ENCODE measurements at places on chromosomes 5 and 9.

GRCh38 chr9:134768709-134769351 is 111.8 kb upstream of the FCN2 start:
- DNase-seq = no peak

DNA sequence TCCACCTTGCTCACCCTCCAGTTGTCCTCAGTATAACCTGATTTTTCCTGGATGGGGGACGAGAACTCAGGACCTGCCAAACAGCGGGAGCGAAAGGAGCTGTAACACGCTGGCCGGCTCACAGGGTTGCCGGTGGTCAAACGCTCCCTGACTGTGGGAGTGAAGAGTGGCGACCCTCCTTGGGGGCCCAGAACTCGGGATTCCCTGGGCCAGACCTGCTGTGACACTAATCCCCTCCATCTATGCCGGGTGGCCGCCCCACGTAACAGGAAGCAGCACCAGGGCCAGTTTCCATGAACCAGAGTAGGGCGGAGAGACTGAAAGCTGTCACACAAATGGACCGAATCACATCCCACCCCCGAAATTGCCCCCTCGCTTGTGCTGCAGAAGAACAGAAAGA is 1809.2 kb upstream of the ACO1 start:
- no peak for DNase-seq

DNA sequence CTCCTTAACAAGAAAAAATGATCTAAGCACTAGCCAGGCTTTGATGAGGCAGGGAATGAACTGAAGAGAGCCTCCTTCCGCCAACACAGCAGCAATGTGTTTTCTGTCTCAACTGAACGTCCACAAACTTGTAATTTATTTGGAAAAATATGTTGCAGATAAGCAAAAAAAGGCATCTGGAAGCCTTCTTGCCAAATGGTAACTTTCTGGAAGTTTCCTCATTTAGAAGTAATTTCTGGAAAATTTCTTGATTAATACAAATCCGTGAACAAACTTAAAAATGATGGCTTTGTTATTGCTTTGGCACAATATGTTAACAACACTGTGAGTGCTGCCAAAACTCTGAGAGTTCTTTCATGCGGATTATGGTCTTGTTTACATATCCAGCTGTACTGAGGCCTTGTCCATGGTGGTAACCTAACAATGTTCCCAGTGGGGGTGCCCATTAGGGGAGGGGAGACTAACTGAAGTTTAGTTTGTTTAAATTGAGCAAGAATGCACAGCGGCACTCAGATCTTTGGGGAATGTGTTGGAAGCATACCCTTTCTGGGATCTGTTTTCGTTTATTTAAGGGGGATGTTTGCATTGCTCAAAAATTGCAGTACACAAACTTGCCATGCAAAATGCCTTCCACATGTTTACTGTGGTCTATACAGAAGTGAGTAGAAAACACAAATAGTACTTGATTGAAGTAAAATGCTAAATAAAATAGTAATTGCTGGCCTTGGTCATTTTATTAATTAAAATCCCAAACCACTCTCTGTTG is 334.7 kb downstream of the NR2F1-AS1 start:
- DNase-seq = no peak

DNA sequence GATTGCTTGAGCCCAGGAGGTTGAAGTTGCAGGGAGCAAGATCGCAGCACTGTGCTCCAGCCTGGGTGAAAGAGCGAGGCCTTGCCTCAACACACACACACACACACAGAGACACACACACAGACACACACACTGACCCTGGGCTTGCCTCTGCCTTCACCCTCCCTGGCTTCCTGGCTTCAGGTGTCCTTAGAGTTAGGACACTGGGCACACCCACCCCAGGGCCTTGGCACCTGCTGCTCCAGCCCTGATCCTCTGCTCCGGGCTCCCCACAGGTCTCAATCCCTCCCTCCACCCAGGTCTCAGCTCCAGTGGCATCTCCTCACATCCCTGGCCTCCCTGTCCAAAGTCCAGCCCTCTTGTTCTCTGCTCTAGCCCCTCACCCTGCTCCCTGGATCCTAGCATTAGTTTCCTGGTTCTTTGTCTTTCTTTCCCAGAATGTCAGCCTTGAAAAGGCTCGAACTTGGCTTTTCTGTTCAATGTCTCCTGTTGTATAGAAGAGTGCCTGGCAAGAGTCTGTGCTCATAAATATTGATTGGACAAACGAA is 212.9 kb downstream of the C9orf50 start:
- DNase-seq = no peak

- DNase-seq = no peak
These were observed 311.0 kb downstream of the SLIT3 start for GRCh38 chr5:168989731-168990505.

GRCh38 chr5:57635146-57635777 is 152.7 kb upstream of the ACTBL2 start:
- DNase-seq = no peak

GRCh38 chr5:96714951-96715451 is 52.8 kb downstream of the CAST start:
- DNase-seq = no peak

DNA sequence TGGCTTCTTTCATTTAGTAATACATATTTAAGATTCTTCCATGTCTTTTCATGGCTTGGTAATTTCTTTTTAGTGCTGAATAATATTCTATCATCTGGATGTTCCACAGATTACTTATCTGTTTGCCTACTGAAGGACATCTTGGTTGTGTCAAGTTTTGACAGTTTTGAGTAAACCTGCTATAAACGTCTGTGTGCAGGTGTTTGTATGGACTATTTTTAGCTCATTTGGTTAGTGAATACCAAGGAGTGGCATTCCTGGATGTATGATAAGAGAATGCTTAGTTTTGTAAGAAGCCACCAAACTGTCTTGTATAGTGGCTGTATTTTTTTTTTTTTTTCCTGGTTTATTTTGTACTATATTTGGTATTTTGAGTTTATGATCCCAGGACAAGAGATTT is 38.4 kb downstream of the PRRC1 start:
- no peak for DNase-seq

DNA sequence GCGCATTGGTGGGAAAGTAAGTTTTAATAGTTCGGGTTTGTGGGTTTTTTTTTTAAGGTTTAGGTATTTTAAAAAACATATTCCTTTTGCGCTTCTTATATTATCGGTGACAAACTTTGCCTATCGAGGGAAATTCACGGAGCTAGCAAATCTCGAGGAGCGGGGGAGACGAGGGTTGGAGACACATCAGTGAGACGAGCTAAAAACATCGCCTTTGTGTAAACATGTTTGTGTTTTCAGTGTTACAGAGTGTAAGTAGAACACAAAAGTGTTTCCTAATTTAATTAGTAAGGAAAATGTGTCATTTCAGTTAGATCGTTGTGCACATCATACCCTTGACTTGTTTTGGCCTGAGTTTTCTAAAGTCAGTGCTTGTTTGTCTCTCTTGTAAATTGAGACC is 945 bp downstream of the BTF3 start:
- no peak for DNase-seq

DNA sequence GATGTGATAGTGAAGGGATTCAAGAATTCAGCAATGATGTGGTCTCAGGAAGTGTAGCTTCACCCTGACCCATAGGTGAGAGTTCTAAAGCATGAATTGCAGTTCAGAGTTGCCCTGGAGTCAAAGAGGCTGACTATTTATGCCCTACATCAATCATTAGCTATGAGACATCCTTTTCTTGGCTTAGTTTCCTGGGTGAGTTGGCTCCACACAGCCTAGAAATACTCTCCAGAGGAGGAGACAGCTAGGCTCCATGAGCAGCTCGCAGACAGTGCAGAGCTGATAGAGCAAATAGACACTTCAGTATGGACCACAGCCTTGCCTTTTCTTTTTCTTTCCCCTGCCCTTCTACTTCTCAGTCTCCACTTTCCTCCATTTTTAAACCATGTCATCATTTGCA is 1651.8 kb downstream of the MAT2B start:
- no peak for DNase-seq

- DNase-seq = no peak
These were observed 1.5 kb downstream of the NDFIP1 start for GRCh38 chr5:142110046-142110531.

GRCh38 chr9:126550891-126551351 is 62.8 kb upstream of the LMX1B start:
- DNase-seq = no peak

- DNase-seq = no peak
These were observed 165.5 kb downstream of the SYK start for GRCh38 chr9:90967145-90967538.

GRCh38 chr5:10710513-10711128 is 50.4 kb downstream of the DAP start:
- no peak for DNase-seq

- no peak for DNase-seq
These were observed 184.0 kb upstream of the ACTBL2 start for GRCh38 chr5:57666582-57666981.

GRCh38 chr5:83503662-83504061 is 32.1 kb downstream of the VCAN start:
- no peak for DNase-seq

GRCh38 chr9:133041958-133042357 is 11.2 kb downstream of the GTF3C5 start:
- no peak for DNase-seq

DNA sequence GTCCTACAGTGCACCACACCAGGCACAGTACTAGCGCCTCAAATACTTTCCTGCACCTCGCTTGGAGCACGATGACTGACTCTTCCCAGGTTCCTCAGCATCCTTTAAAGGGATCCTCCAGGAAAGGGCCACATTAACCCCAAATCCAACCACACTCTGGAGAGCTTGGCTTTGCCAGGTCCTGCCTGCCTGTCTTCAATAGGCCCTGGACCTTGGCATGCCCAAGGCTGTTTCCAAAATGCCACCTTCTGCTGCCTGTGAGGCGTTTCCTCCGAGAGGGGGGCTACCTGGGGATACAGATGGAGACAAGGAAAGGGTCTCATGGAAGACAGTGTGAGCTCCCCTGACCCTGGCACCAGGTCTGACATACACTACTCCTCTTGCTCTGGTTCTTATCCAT is 169.9 kb downstream of the DAB2IP start:
- DNase-seq = no peak

- no peak for DNase-seq
These were observed 229.7 kb upstream of the PIK3R1 start for GRCh38 chr5:67985686-67986387.

GRCh38 chr9:75117564-75117963 is 29.2 kb downstream of the OSTF1 start:
- DNase-seq = no peak

DNA sequence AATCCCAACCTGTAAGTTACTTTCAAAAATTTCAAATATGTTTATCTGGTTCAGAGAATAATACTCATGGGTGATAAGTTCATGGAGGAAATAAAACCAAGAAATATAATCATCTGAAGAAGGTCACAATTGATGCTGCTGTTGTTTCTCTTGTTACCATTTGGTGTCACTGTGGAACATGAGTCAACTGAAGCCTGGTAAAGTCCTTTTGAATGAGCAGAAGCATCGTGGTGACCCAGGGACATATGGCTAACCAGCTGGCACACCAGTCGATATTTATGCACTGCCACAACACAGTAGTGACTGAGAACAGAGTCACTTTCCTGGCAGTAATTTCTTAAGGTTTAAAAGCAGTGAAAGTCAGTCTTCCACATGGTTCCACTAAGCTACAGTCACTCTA is 612.9 kb upstream of the TLE4 start:
- no peak for DNase-seq

All from stimulated activated CD4-positive, alpha-beta T cell treated with anti-CD3 and anti-CD28 coated beads, TNF-alpha, amount 100 ng/mL, for 48 hours (primary cell).